Activated gamma-delta T cell (primary cell): ENCODE measurements at places on chromosomes 16 and 17.

DNA sequence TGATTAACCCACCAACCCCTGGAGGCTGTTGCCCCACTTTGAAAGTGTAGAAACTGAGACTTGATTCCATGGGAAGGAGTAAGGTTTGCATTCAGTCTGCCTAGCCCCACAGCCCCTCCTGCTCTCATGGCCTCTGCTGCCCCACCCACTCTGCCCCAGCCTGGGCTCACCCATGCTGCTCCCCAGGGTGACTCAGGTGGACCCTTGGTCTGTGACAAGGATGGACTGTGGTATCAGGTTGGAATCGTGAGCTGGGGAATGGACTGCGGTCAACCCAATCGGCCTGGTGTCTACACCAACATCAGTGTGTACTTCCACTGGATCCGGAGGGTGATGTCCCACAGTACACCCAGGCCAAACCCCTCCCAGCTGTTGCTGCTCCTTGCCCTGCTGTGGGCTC, 6.5 kb downstream of the PRSS41 start:
- DNase-seq, result no peak

DNA sequence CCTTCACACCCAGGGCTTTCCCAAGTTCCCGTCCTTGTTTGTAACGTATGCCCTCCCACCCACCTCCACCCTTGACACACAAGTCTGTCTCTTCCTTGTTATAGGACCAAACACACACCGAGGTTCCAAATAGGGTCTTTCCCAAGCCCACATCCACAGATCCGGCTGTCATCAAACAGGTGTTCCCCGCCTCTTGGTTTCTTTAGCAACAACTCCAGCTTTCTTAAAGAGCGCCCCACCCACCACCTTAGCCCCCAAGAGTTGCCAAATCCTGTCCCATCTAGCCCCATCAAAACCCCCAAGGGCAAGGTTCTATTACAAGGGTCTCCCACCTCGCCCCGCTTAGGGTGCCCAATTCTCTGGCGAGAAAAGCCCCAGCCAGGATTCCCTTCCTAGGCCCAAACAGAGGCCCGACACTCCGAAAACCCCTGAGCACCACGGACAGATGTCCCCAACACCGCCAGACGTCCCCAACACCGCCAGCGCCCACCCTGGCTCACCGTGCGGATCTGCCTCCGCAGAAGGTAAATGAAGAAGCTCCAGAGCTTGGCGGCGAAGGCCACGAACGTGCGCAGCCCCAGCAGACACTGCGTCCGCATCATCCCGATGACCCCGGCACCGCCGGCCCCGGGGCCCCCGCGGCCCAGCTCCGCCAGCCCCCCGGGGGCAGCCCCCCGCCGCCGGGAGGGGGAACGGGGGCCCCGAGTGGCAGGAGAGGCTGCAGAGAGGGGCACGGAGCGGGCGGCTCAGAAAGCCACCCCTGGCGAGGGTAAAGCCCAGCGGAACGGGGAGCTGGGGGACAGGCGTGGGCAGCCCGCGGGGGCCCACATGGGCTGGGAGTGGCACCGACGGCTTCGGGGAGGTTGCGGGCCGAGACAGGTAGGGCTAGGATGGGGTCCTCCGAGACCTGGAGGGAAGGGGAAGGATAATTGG, 573 bp downstream of the CTDNEP1 start:
- DNase-seq, result no peak

DNA sequence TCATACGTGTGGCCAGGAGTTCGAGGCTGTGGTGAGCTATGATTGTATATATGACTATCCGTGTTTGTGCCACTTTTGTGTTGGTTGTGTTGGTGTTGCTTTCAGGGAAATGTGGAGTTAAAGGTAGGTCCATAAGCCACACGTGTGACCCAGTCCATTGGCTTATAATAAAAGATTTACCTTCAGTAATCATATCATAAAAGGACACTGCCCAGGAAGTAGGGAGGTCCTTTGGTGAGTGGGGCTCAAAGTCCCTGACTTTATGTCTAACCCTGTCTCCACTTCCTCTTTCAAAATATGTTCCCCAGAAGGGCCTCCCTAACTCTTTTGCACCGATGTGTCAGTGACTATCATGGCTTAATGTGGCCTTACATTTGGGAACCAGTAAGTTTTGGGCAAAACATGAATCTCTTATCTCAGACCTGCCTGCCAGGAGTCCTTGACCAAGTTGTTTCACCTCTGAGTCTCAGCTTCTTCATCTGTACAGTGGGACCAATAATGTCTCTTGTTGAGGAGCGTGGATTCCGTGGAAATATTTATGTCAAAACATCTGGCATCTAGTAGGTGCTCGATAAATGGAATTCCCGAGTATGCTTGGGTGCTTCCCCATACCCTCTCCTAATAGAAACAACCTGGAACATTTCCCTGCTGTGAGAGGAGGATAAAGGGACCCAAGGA, 4.8 kb downstream of the TNP2 start:
- no peak for DNase-seq

GRCh38 chr17:2418572-2418971, 17.7 kb upstream of the MNT start:
- DNase-seq, result no peak

GRCh38 chr16:88317613-88317965, 65.2 kb upstream of the ZNF469 start:
- no peak for DNase-seq

GRCh38 chr16:56921571-56921970, 10.4 kb upstream of the HERPUD1 start:
- DNase-seq, result no peak

- no peak for DNase-seq
These were observed 55.2 kb downstream of the TBC1D16 start for GRCh38 chr17:79980246-79981043.

DNA sequence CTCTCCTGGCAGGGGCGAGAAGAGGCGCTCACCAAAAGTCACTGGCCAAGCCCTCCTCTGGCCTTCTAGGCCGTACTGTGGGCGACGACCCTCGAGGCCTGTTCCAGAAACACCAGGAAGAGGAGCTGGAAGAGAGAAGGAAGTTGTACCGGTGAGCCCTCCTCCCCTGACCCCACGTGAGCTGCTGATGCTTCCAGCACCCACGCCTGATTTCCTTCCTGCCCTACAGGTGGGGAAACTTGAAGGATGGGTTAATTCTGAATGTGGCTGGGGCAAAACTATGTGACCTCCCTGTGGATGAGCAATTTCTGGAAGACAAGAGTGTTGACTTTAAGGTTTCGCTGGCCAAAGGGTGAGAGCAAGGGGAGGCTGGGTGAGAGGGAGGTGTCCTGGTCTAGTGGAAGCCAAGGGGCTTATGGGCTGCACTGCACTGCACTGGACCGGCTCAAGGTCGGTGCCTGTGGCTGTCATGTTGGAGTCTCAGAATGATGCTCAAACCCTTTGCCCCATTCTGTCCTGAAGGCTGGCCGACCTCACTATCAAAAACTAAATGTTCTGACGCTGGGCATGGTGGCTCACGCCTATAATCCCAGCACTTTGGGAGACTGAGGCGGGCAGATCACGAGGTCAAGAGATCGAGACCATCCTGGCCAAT, 6.2 kb downstream of the C17orf100 start:
- no peak for DNase-seq

DNA sequence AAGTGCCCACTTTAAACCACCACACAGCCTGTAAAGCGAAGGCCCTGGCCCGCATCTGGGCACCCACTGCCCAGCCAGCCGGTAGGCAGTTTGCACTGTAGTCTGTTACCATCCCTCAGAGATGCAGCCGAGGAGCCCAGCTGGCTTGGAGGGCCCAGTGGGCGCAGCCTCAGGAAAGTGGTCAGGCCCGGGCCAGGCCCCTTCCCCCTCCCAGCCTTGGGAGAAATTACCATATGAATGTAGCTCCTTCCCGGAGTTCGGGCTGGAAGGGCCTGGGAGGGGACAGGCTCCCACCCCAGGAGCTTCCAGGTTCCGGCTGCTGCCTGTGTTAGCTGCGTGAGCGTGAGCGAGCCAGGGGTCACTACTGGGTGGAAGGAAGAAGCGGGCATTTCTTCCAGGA, 325.4 kb downstream of the SEC14L1 start:
- DNase-seq, result no peak

- no peak for DNase-seq
These were observed 14.0 kb upstream of the MTMR4 start for GRCh38 chr17:58528443-58528842.

- peak; percentile 43 for DNase-seq
These were observed at the start of gene IGFBP4 for GRCh38 chr17:40443196-40443987. Gene IGFBP4, plus strand, starts transcription at chr17:40443450. Its CDS starts 286 bp downstream, at chr17:40443736.

DNA sequence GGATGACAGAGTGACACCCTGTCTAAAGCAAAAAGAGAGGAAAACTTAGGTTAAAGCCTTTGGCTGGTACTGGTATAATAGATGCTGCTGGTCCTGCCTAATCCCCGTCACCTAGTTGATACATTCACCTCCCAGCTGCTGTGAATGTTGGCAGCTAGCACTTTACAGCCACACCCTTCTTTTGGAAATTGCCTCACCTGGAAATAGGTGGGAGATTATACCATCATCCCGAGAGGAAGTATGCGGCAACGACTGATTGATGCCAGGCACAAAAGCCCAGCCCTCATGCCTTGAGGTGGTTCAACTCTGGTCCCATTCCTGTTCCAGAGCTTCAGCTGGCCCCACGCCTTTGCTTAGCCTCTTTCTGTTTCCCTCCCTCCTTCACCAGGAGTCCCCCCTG, 53.2 kb upstream of the SIAH1 start:
- no peak for DNase-seq

GRCh38 chr16:56945847-56946527, 14.0 kb downstream of the HERPUD1 start:
- no peak for DNase-seq
